Body of pancreas (tissue), 4 donors: ENCODE measurements at places on chromosomes 5 and 9.

DNA sequence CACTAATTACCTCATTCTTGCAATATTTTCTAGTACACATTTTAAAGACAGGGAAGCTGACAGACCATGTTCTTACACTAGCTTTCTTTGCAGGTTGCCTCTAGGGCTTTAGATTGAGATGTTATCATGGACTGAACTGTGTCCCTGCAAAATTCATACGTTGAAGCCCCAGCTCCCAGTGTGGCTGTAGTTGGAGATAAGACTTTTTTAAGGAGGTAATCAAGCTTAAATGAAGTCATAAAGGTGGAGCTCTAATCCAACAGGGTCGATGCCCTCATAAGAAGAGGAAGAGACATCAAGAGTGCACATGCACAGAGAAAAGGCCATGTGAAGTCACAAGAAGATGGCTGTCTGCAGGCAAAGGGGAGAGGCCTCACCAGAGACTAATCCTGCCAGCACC, 471.2 kb upstream of the ACTBL2 start:
- no peak for DNase-seq

- DNase-seq, result no peak
These were observed 304.1 kb downstream of the ARRDC3 start for GRCh38 chr5:91079037-91079436.

- no peak for DNase-seq
These were observed 11.2 kb upstream of the ZCCHC9 start for GRCh38 chr5:81290146-81290545.

DNA sequence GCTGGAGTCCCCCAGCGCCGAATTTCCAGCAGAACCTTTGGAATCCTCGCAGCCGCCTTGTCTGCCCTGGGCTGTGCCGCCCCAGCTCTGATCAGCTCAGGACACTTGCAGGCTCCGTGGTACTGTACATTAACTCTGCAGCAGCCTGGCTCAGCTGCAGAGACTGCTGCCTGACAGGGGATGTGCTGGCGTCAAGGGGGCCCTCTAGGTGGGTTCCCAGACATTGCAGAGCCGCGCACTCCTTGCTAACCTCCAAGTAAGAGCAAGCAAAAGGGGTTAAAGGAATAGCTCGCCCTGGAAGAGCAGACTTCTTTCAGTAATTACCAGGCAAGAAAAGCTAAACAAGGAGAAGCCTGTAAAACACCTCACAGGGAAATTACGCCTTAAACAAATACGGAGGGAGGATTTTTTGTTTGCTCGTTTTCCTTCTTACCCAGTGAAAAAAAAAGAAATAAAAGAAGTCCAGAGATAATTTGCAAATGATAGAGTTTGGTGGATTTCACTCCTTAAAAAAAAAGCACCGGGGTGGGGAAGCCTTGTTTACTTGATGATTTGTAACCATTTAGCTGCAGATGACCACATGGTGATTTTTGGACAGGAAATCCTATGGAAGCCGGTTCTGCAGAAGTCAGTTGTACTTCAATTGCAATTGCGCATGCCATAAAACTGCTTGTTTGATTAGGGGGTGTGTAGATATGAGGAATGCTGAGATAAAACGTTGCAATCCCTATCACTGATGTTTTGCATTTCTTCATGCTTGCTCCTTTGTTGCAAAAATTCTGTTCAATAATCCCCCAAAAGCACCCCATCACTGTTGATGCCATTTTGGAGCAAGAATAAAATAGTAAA, 305.8 kb downstream of the PDE4D start:
- DNase-seq, result peak; percentile 36

DNA sequence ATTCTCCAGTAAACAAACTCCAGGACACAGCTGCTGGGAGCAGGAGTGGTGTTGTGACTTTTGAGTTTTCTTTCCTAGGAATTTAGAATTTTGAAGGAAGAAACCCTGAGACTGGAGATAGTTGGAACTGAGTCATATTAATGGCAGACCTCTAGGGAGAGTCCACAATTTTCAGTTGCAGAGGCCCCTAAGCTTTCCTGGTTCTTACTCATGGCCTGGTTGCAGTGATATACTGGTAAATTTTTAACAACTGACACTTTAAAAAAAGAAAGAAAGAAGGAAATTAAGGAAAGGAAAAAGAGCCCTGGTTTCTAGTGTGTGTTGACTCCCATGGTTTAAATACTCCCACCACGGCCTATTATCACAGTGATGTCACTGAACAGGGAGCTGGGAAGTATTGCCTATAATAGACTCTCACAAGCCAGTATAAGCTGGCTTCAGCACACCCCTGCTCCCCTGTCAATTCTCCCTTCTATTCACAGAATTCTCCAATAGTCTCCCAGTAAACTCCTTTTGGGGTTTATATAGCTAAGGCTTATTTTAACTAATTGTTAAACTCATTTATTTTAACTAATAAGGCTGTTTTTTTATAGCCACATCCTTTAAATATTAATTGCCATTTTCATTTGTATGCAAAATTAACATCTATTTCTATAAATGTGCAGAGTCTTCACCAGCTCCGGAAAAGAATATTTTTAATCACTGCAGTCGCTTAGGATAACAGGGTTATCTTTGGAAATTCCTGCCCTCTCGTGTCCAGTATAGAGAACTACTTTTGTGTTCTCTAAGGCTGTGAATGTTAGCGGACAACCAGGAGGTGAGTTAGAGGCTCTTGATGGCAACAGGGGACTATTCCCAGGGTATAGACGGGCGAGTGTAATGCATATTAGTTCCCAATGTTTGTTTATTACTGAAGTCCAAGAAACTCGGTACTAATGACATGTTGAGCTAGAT, 59.7 kb downstream of the GGTA1 start:
- no peak for DNase-seq

DNA sequence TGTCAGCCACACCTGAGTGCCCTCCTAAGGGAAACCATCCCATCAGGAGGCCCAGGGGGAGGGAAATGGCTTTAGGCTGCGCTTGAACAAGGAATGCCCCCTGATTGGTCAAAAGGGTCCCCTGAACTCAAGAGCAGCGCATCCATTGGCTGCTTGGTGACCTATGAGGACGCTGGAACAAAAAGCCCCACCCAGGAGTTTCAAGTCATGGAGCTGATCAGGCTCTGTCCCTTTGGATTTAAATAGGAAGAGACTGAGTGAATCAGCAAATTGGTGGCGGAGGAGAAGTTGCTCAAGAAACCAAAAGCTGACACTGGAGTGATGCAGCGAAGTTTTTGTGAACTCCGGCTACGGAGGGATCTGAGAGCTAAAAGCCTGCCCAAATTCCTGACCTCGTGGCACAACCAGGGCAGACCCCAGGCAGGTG, 66.7 kb downstream of the SMIM23 start:
- no peak for DNase-seq
